ENCODE measurements at places on chromosomes 13 and 19.

DNA sequence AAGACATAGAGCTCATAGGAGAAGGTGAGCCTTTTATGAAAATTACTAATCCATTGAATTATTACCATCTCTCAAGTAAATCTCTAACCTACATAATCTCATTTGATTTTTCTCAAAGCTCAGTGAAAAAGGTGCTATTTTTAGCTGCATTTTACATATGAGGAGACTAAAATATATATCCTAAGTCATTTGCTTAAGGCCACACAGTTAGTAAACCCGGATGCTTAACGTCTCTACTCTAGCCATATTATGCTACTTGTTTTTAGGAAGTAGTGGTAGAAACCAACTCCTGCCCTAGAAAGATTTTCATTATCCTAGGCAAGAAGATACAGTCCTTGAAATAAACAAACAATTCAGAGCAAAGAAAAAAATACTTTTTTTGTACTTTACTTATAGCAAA, 108.9 kb downstream of the RBM26 start:
- no peak for DNase-seq

DNA sequence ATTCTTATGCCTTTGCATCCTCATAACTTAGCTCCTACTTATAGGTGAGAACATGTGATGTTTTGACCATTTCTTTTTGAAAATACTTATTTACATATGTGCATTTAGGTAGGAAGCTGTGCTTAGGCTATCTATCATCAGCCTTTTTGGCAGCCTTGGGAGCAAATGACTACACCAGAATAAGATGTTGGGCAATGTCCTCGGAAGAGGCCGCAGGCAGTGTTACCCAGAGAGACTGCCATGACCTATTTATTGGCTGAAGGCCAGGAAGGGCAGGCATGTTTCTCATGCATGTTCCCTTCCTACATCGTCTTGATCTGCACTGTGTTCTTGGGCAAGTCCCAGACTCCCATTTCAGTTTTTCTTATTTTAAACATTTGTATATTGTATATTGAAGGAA, 122.3 kb downstream of the B3GLCT start:
- DNase-seq: no peak

GRCh38 chr13:96474181-96474557, 384.3 kb downstream of the HS6ST3 start:
- DNase-seq: no peak

- DNase-seq: no peak
Observed at GRCh38 chr13:86922936-86923335, 748.2 kb upstream of the SLITRK5 start.

- DNase-seq: peak; percentile 45
Observed at GRCh38 chr13:110538632-110539031, 22.9 kb downstream of the RAB20 start.

- DNase-seq: no peak
Observed at GRCh38 chr13:25291691-25292090, 4.4 kb upstream of the MTMR6 start.

DNA sequence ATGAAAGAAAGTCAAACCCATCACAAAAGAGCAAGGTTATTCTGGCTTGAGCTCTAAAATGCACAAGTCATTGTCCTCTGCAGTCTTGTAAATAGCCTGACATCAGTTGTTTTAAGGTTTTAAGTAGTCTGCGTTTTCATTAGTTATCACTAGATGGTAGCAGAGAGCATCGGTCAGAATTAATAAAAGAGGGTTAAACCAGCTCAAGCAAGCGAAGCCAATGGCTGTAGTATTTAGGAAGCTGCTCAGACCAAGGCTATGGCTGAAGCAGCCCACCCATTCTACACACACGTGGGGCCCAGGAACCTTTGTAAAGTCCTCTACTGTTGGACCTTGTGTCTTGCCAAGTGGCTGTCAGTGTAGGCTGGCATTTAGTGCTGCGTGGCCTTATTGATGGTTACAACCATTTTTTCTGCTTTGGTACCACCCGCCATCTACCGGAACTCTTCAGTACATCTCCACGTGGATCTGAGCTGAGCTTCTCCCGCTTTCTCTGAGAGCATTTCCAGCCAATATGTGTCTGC, 13.3 kb upstream of the ZNF57 start:
- DNase-seq: peak; percentile 72

DNA sequence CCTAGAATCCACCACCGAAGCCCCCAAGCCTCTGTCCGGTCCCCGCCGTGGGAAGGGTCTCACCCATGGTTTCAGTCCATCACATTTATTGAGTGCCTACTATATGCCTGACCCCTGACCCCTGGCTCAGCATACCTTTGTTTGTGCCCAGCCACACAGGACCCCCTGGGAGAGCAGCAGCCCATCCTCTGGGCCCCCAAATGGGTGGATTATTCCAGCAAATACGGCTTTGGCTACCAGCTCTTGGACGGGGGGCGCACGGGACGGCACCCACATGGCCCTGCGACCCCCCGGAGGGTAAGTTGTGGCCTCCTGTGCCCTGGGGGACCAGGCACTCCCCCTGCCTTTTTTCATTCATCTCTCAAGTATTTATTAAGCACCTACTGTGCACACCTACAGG, 7.7 kb downstream of the PLK5 start:
- DNase-seq: no peak

DNA sequence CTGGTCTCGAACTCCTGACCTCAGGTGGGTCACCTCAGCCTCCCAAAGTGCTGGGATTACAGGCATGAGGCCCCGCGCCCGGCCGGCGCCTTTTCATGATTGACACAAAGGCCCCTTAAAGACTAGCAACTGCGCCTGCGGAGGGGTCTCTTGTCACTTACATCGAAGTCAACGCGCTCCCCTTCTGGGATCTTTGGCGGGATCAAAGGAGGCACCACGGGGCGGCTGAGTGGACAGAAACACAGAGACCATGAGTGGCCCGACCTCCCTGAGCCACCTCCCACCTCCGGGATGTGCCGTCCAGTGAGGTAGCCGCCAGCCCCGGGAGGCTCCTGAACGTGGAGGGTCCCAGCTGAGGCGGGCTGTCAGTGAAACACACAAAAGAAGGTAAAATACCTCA, 7.3 kb downstream of the TNNT1 start:
- DNase-seq: no peak

- DNase-seq: no peak
Observed at GRCh38 chr13:77328819-77329132, 1.9 kb upstream of the MYCBP2 start.

GRCh38 chr13:32381539-32381938, 46.4 kb downstream of the N4BP2L1 start:
- peak; percentile 58 for DNase-seq

DNA sequence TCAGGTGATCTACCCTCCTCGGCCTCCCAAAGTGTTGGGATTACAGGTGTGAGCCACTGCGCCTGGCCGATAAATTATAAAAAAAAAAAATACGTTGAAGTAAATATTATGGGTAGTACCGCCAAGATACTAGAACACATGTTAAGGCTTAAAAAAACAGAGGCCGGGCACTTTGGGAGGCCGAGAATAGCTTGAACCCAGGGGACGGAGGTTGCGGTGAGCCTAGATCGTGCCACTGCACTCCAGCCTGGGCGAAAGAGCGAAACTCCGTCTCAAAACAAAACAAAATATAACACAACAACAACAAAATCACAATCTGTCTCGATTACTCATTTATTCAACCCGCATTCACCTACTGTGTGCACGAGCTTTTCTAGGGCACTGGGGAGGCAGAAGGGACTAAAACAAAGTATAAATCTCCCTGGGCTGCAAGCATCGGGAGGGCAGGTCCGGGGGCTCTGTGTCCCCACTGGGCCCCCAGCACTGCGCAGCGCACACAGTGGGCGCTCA, 1.3 kb upstream of the BICRA start:
- DNase-seq: no peak

GRCh38 chr13:48159401-48159800, 64.5 kb upstream of the MED4 start:
- DNase-seq: no peak

DNA sequence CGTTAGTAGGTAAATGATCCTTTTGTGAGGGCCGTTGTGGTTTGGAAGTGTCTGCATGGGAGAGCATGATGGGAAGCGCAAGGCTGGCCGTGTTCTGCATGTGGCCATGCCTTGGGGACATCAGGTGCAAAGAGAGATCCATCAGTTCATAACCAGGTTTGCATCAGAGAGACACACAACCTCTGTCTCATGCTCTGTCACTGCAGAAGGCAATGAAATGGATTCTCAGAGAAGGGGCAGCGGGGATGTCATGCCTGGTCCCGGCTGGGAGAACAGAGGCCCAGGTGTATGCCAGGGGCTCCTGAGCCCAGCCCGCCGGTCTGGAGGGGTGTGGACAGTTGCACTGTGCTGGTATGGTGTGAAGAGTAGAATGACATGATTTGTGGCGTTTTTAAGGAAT, 60.2 kb downstream of the GGACT start:
- no peak for DNase-seq

- DNase-seq: no peak
Observed at GRCh38 chr19:44590245-44591059, 22.9 kb upstream of the IGSF23 start.

DNA sequence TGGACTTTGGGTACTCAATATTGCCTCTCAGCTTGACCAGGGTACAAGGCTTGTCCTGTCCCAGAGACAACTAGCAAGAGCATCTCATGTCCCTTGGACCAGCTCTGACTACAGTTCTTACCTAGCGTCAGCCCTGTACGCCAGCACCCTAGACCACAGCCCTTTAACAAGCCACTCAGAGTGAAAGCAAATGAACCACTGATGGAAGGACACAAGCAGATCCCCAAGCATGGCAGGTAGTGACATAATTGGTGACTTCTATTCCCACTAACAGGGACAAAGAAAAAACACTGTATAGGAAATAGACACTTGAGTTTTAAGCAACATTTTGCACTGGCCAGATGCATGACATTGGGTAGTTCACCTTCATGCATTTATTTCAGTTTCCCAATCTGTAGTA, 8.8 kb upstream of the LRCH1 start:
- DNase-seq: no peak

GRCh38 chr13:102873653-102874052, 27.8 kb downstream of the ERCC5 start:
- no peak for DNase-seq

GRCh38 chr13:97431171-97431764, 2.7 kb upstream of the RAP2A start:
- DNase-seq: no peak

DNA sequence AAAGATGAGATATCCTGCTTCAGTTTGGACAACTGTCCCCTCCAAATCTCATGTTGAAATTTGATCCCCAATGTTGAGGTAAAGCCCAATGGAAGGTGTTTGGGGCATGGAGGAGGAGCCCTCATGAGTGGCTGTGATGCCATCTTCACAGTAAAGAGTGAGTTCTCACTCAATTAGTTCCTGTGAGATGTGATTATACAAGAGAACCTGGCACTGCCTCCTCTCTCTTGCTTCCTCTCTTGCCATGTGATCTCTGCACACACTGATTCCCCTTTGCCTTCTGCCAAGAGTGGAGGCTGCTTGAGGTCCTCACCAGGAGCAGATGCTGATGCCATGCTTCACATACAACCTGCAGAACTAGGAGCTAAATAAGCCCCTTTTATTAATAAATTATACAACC, 86.9 kb downstream of the HSPH1 start:
- no peak for DNase-seq

GRCh38 chr13:81927347-81927746, 1586.4 kb upstream of the SPRY2 start:
- DNase-seq: no peak

GRCh38 chr19:34124828-34125227, 47.5 kb upstream of the LSM14A start:
- no peak for DNase-seq

- DNase-seq: no peak
Observed at GRCh38 chr19:2573916-2574315, 98.0 kb downstream of the GADD45B start.

- no peak for DNase-seq
Observed at GRCh38 chr13:48532256-48532505, 699 bp downstream of the RCBTB2 start.
